Endothelial cell of coronary artery (primary cell): ENCODE measurements at places on chromosomes 2 and 18. TPM values are rescaled to one million over a fixed set of nuclear protein-coding genes. Genes with fewer than 3 reads are reported as not detected.

LINC00305 gene
- total RNA-seq: not detected in 2 replicates

RMND5A gene
- total RNA-seq: 38.9 and 40.8 TPM in 2 replicates

GALNT1 gene
- total RNA-seq: 160 and 198 TPM in 2 replicates

DTNB gene
- total RNA-seq: 3.2 and 5.1 TPM in 2 replicates

PCARE gene
- under 0.01 TPM in 1 of 2 replicates, not detected in the other for total RNA-seq

AFTPH gene
- 26.8 and 32.3 TPM in 2 replicates for total RNA-seq

SERPINB12 gene
- not detected in 2 replicates for total RNA-seq

MC5R gene
- total RNA-seq: not detected in 2 replicates

DNAH6 gene
- total RNA-seq: under 0.01 and 0.09 TPM in 2 replicates

CCDC148 gene
- total RNA-seq: 0.09 and 0.18 TPM in 2 replicates

LHCGR gene
- total RNA-seq: not detected in 2 replicates

CCDC74B gene
- total RNA-seq: 0.72 and 0.85 TPM in 2 replicates

TEKT4 gene
- total RNA-seq: not detected in 2 replicates

ALMS1 gene
- total RNA-seq: 8.9 and 10.1 TPM in 2 replicates

TUBA3E gene
- total RNA-seq: not detected in 2 replicates

PLCL1 gene
- 3.8 and 13.3 TPM in 2 replicates for total RNA-seq

CD8B2 gene
- total RNA-seq: not detected in 2 replicates
